ENCODE measurements at places on chromosomes 12 and 14.
A peak's percentile ranks its signal among the peaks of the same experiment; 100 is the strongest.

GRCh38 chr12:6779708-6780432 lies 7.5 kb downstream of the LAG3 start:
- no peak for DNase-seq

DNA sequence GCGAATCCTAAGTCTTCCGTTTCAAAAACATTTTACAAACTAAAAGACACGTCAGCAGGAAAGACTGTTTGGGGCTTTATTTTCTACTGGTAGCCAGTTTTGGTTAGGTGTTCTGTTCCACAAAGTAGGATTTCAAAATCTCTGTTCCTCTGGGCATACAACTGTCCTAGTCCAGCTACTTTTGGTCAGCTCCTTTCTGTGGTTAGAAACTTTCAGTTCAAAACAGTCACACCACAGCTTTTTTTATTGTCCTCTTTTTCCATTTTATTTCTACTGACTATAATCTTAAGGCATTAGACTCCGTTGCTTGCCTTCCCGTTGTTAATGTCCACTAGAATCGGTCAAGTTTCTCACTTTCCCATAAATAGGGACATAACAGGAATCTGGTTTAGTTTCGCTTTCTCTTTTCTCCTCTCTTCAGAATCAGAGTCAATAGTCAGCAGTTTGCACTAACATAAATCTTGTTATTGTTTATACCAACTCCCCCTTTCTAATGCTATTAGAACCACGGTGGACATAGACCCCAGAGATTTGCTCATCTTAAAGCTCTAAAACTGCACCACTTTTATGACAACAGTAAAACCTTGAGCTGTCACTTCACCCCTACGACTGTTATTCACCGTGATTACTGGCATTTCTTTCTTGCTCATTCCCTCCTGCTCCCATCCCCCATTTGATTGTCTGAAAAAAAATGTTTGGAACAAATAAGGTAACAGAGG lies 41.5 kb upstream of the NPAS3 start:
- peak; percentile 20 for DNase-seq

DNA sequence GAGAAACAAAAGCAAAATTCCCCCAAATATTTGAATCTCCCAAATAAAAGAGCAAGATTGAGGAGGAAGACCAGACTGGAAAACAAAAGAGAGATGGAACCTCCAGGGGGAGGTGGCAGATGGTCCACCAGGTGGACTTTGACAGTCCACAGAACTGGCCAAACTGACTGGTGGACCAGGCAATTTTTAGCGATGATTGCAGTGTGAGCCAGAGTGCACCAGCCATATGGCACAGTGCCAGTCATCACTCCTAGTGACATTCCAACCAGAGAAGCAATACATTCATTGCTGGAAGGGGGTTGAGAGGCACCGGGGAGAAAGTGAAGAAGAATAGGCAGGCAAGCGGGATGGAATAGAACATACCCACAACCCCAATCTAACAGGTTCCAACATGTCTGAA lies 182.9 kb downstream of the EXOC5 start:
- DNase-seq = peak; percentile 32

DNA sequence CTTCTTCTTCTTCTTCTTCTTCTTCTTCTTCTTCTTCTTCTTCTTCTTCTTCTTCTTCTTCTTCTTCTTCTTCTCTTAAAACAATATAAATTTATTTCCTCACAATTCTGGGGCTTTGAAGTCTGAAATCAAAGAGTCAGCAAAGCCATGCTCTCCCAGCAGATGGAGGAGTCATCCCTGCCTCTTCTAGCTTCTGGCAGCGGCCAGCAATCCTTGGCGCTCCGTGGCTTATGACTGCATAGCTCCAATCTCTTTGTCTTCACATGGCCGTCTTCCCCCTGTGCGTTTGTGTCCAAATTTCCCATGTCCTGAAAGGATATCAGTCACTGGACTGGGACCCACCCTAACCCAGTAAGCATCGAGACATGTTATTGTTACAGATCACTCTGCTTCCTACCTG lies 22.9 kb downstream of the KCNA1 start:
- no peak for DNase-seq

- no peak for DNase-seq
Measured at GRCh38 chr12:102682366-102683289, 202.3 kb upstream of the IGF1 start.

- no peak for DNase-seq
Measured at GRCh38 chr14:32968972-32969544, 30.4 kb downstream of the NPAS3 start.

Measured in urothelium cell line (cell line).